ENCODE measurements at places on chromosomes 2 and 18.

GRCh38 chr18:70374154-70374553 lies 85.3 kb downstream of the SOCS6 start:
- no peak for DNase-seq

- DNase-seq, result no peak
These were observed 4.0 kb downstream of the BAZ2B start for GRCh38 chr2:159612255-159612901.

GRCh38 chr2:68574202-68574791 lies 69.1 kb upstream of the PROKR1 start:
- no peak for DNase-seq

GRCh38 chr2:143608758-143609157 lies 479.5 kb downstream of the ARHGAP15 start:
- DNase-seq, result no peak

- DNase-seq, result no peak
These were observed 48.1 kb downstream of the PDE1A start for GRCh38 chr2:182378759-182379158.

- no peak for DNase-seq
These were observed at the start of gene MPP4 for GRCh38 chr2:201698588-201699226. Gene MPP4 (minus strand): TSS chr2:201698644. CDS start chr2:201693954, 4,690 bp downstream.

- DNase-seq, result no peak
These were observed 154.6 kb downstream of the WDSUB1 start for GRCh38 chr2:159131914-159132281.

- DNase-seq, result no peak
These were observed 115.4 kb downstream of the MCFD2 start for GRCh38 chr2:46800218-46800617.

Measured in right hindlimb (tissue), 1 donor.